ENCODE measurements at places on chromosomes 1 and 21. TPM values are rescaled to one million over a fixed set of nuclear protein-coding genes. Genes with fewer than 3 reads are reported as not detected.

The CATSPER4 gene
- not detected for total RNA-seq

The TEX38 gene
- not detected for total RNA-seq

The MYOC gene
- not detected for total RNA-seq

The ABCG1 gene
- total RNA-seq = not detected

The WDR64 gene
- total RNA-seq = not detected

The GUCA2B gene
- not detected for total RNA-seq

The BATF3 gene
- total RNA-seq = 0.88 TPM

- no peak for DNase-seq
Measured at GRCh38 chr1:154360288-154360687, 35.0 kb downstream of the ATP8B2 start.

DNA sequence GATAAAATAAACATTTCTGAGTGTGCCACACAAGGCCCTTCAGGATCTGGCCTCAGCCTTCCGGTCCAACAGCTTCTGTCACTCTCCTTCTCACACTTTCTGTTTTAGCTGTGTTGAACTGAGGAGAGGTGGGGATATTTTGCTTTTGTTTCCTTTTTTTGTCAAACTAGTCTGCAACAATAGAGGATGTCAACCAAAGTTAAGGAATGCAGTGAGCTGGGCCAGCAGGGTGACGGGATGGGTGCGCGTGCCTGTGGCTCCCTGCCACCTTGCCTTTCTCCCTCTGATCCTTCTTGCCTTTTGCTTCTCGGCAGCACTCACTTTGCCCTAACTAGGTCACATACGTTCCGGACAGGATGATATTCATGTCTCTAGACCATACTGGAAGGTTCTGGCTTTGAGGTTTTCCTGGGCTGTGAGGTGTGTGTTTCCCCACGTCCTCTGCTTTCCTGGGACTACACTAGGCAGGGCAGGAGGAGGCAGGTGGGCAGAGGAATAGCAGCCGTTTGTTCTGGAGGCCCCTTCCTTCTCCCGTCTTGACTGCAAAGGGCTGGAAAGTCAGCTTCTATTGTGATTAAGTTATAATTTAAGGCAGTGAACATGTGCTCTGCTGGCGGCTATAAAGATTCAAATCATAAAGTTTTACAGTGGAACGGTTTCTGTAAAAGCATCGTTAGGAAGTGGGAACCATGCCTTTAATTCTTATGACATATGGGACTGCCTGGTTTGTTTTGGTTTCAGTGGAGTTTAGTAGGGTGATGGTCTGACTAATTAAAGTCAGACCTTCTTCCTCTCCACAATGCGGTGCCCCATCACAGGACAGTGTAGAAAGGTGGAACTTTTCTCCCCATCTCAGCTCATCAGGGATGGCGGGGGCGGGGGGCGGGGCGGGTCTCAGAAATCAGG is 67.8 kb downstream of the RNF220 start:
- no peak for DNase-seq

DNA sequence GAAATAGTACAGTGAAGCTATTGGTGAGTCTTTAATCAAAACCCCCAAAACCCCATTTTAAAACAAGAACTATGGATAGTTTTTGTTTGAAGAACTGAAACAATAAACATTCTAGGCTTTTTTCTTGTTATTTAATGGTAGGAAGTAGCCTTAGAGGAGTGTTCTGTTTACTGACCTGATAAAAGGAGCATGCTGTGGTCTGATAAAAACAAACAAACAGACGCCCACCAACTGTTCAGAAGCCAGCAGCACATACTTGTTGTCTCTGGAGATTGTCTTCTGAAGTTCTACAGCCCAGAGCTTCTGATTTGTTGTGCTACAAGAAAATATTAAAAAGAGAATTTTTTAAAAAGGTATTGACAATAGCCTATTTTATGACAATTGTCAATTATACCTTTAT is 54.1 kb upstream of the CFAP298 start:
- no peak for DNase-seq

DNA sequence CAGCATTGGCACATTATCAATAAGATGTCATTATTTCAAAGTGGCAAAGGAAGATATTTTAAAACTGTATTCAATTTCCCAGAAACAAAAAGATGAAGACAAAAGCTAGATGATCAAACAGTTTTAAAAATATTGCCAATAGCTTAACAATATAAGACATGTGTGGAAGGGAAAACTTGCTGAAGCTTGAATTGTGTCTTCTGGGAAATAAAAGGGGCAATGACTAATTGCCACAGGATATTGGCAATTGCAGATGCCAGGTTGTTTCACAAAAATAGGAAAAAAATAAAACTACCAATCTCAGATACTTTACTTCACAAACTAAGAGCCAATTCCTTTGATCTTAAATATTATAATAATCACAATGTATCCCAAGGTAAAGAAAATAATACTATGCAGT is 679.8 kb upstream of the ADAMTS5 start:
- DNase-seq = no peak

DNA sequence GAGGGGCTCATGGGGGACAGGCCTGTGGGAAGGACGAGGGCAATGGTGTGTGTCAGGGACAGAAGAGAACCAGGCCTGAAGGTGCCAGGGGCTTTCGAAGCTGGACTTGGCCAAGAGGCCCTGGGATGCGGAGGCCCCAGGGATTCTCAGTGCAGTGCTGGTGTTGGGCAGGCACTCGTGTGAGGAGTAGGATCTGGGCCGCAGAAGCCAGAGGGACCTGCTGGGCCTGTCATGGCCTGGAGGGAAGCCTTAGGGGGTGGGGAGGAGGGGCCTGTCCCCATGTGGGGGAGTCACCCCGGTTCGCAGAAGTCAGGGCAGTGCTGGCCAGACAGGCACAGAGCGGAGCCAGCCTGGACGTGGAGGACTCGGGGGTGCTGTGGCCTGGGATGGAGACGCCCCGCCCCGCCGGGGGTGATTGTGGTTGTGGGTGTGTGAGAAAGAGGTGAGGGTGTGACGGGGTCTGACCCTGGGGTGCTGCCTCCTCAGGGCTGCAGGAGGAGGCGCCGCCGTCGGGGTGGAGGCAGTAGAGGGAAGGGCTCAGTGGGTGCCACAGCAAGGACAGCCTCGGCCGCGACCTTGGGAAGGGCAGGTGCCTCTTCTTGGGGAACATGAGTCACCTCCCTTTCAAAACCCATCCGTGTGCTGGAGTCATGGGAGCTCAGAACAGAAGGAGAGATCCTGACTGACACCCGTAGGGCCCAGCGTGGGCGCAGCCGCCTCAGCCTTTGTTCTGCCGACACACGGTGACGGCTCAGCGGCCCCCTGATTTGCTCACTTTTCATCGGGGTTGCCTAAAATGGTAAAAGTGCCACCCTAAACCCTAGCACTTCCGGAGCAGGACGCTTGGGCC is 33.9 kb downstream of the FAAP20 start:
- no peak for DNase-seq

GRCh38 chr1:178916448-178917174 is 45.7 kb upstream of the ANGPTL1 start:
- no peak for DNase-seq

GRCh38 chr1:232524056-232524455 is 105.9 kb downstream of the SIPA1L2 start:
- peak; percentile 63 for DNase-seq

- peak; percentile 36 for DNase-seq
Measured at GRCh38 chr1:79041666-79042065, 35.1 kb upstream of the ADGRL4 start.

DNA sequence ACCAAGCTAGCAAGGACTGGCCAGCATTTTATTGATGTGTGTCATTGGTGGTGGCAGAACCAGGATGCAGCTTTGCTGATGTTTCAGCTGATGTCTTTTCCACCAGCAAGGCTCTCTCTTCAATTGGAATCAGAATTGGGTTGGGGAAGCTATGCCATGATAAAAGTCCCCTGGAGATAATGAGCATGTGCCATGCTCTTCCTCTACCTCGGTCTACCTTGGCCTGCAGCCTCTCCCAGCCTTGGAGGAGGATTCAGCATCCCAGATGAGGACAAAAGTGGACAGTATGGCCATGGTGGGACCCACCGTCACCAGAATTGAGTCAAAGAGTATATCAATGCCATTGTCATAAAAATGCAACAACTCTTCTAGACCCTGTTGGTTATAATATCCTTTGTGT is 8.6 kb downstream of the AVPR1B start:
- DNase-seq = no peak

DNA sequence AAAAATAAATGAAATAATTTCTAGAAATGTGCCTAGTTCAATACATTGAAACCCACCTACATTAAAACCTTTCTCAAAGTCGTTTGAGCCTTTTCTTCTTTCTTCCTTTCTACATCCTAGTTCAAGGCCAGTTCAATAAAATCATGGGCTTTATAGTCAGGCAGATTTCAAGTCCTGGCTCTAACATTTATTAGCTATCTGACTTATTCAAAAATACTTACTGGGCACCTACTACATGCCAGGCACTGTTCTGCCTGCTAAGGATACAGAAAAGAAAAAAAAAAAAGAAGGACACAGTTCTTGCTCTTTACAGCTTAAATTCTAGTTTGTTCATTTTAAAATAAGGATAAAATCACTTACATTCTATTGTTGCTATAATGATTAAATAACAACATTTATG is 134.2 kb upstream of the FGGY start:
- DNase-seq = peak; percentile 43

GRCh38 chr1:156055281-156056048 is 883 bp downstream of the LAMTOR2 start:
- no peak for DNase-seq

DNA sequence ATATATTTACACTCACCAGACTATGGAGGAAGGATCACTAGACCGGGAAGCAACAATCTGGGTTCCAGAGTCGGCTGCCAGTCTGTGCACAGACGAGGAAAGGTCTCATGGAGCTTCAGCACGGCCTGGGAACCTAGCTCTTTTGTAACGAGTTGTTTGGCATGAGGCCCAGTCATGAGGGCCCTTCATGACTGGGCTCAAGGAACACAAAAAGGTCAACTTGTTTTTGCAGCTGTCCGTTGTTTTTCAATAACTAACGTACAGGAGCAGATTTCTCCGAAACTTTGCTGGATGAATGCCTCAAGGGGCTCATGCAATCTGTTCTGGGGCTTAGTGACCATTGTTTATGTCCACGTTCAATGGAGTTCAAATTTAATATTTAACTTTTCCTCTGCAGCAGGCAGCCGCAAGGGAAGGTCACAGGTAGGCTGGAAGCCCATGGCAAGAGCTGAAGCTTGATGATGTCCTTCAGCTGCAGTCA is 5.9 kb upstream of the STUM start:
- DNase-seq = no peak

GRCh38 chr1:91282695-91283420 is 121.8 kb downstream of the HFM1 start:
- DNase-seq = peak; percentile 67

DNA sequence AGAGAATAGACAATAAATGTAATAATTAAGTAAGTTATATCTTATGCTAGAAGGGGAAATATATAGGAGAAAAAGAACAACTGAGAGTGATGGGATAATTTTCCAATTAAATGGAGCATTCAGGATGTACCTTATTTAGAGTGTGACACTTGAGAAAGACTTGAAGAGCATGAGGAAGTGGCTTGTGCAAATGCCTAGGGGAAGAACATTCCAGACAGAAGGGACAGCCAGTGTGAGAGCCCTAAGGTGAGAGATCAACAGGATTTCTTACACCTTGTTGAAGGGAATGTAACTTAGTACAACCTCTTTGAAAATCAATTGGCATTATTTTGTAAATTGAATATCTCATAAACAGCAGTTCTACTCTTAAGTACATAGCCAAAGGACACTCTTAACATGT is 28.8 kb upstream of the TSPAN2 start:
- DNase-seq = no peak

- DNase-seq = peak; percentile 53
Measured at GRCh38 chr1:31416101-31416736, 3.2 kb downstream of the SERINC2 start.

GRCh38 chr1:148317288-148317985 is 165.4 kb upstream of the NBPF11 start:
- DNase-seq = no peak

- DNase-seq = no peak
Measured at GRCh38 chr1:201224666-201225370, 34.2 kb downstream of the IGFN1 start.

GRCh38 chr1:72357411-72357810 is 75.1 kb upstream of the NEGR1 start:
- no peak for DNase-seq

DNA sequence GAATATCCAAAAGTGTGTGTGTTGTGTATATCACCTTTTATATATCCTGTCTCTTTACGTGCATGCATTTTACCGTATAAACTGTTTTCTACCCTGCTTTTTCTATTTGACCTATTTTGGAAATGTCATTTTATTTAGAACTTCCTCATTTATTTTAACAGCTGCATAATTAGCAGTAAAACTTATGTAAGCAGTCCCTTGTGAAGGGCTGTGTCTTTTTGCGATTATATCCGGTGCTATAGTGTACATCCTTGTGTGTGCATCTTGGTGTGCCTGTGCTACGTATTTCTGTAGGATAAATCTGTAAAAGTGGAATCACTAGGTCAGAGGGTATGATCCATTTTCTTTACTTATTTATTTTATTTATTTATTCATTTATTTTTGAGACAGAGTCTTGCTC is 7.2 kb downstream of the LGALS8 start:
- no peak for DNase-seq

DNA sequence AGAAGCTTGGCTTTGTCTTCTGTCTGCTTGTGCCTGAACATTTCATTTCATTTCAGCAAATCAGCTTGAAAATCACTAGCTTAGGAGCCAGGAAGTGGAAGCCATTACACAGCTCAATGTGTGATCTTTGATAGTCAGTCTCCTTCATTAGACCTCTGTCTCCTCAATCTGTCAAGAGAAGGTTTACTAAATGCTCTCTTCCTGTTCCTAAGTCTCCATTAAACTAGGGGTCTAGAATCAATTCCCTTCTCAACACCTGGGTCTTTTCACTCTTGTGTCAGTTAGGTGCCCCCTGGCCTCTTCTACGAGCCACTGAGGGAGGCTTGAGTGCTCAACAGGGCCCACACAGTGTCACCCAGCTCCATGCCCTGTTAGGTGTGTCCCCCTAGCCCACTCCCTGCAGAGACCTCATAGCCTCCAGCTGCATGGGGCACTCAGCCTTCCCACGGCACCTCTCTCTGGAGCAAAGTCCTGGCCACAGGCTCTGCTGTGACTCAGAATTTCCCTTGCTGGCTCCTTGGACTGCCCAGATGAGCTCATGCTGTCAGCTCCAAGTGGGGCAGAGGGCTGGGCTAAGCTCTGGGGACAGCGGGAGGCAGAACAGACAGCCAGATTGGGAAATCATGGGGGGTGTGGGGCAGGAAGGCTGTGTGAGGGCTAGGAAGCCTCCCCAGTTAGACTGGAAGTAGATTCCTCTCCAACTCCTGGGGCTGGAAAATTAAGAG is 115.7 kb upstream of the IPO9 start:
- DNase-seq = peak; percentile 99

GRCh38 chr1:46506470-46507219 is 17.0 kb downstream of the DMBX1 start:
- DNase-seq = no peak

DNA sequence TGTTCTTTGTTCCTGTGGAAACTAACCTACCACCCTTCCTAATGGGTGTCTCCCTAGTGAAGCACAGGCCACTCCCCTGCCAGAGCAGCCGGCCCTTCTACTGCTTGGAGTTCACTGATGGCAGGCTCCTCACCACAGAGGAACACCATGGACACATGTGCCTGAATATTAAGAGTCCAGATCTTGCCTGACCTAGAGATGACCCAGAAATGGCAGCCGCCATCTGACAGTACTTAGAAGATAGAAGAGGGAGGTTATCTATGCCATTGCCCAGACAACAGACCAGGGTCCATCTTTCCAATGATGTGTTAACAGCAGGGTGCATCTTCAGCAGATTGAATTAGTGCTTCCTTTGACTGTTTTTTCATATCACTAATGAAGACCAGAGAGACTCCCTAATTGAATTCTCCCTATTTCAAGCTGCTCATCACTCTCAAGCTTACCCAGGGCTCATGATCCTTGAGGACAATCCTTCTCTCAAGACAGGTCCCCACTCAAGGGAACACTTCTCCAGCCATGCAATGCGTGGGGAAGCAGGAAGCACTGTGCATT is 59.8 kb downstream of the PLEKHA6 start:
- no peak for DNase-seq

All from RPMI7951 (cell line).